ENCODE measurements at places on chromosomes 11 and 22. TPM values are rescaled to one million over a fixed set of nuclear protein-coding genes. Genes with fewer than 3 reads are reported as not detected.

PGR gene
- total RNA-seq: not detected

DNA sequence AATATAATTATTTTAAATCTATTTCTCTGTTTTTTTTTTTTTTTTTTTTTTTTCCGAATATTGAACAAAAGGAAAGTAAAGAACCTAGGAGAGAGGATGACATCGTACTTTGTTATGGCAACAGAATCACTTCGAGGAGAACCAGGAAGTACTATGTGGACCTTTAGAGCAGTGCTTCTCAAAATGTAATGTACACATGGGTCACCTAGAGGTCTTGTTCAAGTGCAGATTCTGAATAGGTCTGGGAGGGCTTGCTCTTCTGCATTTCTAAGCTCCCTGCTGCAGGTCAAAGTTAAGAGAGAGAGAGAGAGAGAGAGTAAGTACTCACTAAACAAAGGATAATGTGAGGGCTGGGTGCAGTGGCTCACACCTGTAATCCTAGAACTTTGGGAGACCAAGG is 419.5 kb upstream of the TENM4 start:
- no peak for DNase-seq
- H3K4me3 ChIP-seq: no peak overlapping the region
- no peak overlapping the region for H3K27ac ChIP-seq
- no peaks in the 10 kb centered on the region for H3K4me1 ChIP-seq

OR6A2 gene
- 0.53 TPM for total RNA-seq

- peak overlapping the region; percentile 69 for H3K27ac ChIP-seq
- no peaks in the 10 kb centered on the region for H3K27me3 ChIP-seq
- DNase-seq: no peak
- no peaks in the 10 kb centered on the region for H3K36me3 ChIP-seq
- peaks cover 14% of the 10 kb centered on the region for H3K4me1 ChIP-seq
Measured at GRCh38 chr11:7436146-7436545, 49.2 kb upstream of the OLFML1 start.

GRCh38 chr11:120330045-120330444 is 4.9 kb downstream of the TLCD5 start:
- H3K36me3 ChIP-seq: no peaks in the 10 kb centered on the region
- H3K27me3 ChIP-seq: peaks cover 47% of the 10 kb centered on the region
- no peak for DNase-seq
- no peak overlapping the region for H3K27ac ChIP-seq
- H3K4me3 ChIP-seq: no peak overlapping the region

DNA sequence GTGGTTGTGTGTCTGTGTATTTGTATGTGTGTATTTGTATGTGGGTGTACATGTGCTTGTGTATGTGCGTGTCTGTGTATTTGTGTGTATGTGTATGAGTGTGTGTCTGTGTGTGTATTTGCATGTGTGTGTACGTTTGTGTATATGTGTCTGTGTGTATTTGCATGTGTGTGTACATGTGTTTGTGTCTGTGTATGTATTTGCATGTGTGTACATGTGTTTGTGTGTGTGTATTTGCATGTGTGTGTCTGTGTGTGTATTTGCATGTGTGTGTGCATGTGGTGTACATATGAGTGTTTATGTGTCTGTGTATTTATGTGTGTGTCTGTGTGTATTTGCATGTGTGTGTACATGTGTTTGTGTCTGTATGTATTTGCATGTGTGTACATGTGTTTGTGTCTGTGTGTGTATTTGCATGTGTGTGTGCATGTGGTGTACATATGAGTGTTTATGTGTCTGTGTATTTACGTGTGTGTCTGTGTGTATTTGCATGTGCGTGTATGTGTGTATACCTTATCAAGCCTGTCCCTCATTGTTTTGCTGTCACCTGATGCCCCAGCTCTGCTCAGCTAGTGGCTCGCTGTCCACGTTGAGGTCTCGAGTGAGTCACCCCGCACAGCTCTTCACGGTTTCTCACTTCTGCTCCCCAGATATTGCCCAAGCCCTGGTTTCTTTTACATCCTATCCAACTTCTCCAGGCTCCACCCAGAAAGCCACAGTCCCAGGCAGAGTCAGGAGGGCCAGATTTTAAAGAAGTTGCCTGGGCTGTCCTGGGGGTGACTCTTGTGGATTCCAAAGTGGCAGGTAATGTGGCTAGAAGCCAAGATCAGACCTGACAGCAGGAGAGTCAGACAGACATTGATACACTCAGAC is 15.2 kb downstream of the MB start:
- no peak overlapping the region for H3K4me3 ChIP-seq
- H3K27me3 ChIP-seq: peaks cover 2% of the 10 kb centered on the region
- no peak for DNase-seq
- no peak overlapping the region for H3K27ac ChIP-seq

DNA sequence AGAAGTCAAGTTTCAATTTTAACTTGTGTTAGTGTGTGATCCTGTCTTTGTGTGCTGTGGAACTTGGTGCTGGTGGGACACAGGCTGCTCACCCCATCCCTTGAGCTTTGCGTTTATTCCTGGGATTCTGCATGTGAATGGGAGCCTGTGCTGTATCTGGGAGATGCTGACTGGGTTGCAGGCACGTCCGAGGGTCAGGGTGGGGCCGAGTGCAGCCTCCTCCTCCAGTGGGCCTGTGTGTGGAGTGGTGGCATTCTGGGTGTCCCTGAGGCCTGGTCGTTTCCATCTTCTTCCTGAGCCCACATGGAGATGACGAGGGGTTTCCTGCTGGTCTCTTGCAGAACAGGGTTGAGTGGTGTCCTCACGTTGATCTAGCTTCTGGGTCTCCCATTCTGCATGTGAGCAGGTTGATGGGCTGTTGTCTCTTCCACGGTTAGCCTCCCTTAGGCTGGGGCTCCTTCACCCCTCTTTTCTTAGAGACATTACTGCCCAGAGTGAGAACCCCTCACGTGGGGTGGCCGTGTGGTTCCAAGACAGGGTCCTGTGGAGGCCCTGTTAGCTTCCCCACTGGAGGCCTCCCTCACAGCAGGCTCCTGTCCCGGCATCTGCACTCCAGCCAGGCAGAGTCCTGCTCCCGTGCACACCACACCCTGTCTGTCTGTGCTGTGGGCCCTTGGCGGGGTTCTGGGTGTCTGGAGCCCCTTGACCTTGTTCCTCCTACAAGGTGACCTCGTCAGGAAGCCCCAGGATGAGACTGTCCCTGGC is 4.9 kb downstream of the PTDSS2 start:
- no peak overlapping the region for H3K4me3 ChIP-seq
- H3K4me1 ChIP-seq: peaks cover 24% of the 10 kb centered on the region
- DNase-seq: no peak
- H3K27me3 ChIP-seq: no peaks in the 10 kb centered on the region

SHISAL1 gene
- not detected for total RNA-seq

- H3K36me3 ChIP-seq: no peaks in the 10 kb centered on the region
- no peak overlapping the region for H3K4me3 ChIP-seq
- H3K4me1 ChIP-seq: peaks cover 23% of the 10 kb centered on the region
- H3K27ac ChIP-seq: peak overlapping the region; percentile 50
Measured at GRCh38 chr22:22928666-22929380, 41.2 kb downstream of the IGLL5 start.

GRCh38 chr11:7671347-7672215 is 1.7 kb downstream of the CYB5R2 start:
- H3K27ac ChIP-seq: no peak overlapping the region
- no peak overlapping the region for H3K4me3 ChIP-seq
- DNase-seq: no peak
- peaks cover 5% of the 10 kb centered on the region for H3K4me1 ChIP-seq

GRCh38 chr22:26542831-26543230 is 30.6 kb upstream of the TFIP11 start:
- no peak for DNase-seq
- peaks cover 23% of the 10 kb centered on the region for H3K36me3 ChIP-seq
- H3K27me3 ChIP-seq: no peaks in the 10 kb centered on the region
- no peak overlapping the region for H3K4me3 ChIP-seq

OR5A1 gene
- total RNA-seq: not detected

LDHAL6A gene
- not detected for total RNA-seq

UPK3A gene
- total RNA-seq: not detected

DNA sequence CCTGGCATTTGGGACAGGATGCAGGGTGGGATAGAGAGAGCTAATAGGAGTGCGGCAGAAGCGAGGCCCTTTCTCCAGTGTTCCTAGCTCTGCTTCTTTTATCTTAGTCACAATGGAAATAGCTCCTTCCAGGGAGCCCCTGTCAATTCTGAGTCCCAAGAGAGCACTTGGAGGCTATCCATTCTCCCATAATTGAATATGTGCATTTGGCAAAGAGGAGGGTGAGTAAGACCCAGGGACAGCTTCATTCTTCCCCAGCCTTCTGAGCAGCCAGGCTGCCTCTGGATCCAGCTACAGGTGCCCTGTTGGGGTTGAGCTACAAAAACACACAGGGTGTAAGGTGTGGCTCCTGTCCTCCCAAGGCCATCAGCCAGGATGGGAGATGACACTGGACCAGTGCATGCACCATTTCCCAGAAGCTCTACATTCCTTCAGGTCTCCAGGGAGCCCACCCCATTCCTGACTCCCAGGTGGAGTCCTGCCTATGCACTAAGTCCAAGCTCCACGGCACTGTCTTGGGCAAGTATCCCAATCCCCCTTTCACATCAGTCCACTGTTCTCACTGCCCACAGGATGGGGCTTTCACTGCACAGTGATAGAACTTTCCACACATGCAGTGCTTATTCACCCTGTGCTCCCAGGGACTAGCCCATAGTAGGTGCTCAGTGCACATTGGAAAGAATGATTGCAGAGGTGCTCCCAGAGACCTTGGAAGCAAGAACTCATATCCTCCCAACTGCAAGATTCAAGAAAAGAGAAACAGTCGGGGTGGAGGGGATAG is 6.2 kb downstream of the MS4A10 start:
- no peaks in the 10 kb centered on the region for H3K36me3 ChIP-seq
- H3K27me3 ChIP-seq: no peaks in the 10 kb centered on the region

SPDYC gene
- not detected for total RNA-seq

GRCh38 chr11:1082346-1082727 is 7.7 kb downstream of the MUC2 start:
- no peak overlapping the region for H3K4me3 ChIP-seq
- no peak for DNase-seq
- H3K27ac ChIP-seq: no peak overlapping the region
- no peaks in the 10 kb centered on the region for H3K36me3 ChIP-seq
- no peaks in the 10 kb centered on the region for H3K4me1 ChIP-seq

- H3K36me3 ChIP-seq: peaks cover 15% of the 10 kb centered on the region
- H3K27me3 ChIP-seq: no peaks in the 10 kb centered on the region
- H3K27ac ChIP-seq: no peak overlapping the region
- DNase-seq: no peak
- H3K4me1 ChIP-seq: no peaks in the 10 kb centered on the region
Measured at GRCh38 chr11:130110339-130111108, 40.8 kb downstream of the APLP2 start.

CDC42EP1 gene
- 1.1 TPM for total RNA-seq

DNA sequence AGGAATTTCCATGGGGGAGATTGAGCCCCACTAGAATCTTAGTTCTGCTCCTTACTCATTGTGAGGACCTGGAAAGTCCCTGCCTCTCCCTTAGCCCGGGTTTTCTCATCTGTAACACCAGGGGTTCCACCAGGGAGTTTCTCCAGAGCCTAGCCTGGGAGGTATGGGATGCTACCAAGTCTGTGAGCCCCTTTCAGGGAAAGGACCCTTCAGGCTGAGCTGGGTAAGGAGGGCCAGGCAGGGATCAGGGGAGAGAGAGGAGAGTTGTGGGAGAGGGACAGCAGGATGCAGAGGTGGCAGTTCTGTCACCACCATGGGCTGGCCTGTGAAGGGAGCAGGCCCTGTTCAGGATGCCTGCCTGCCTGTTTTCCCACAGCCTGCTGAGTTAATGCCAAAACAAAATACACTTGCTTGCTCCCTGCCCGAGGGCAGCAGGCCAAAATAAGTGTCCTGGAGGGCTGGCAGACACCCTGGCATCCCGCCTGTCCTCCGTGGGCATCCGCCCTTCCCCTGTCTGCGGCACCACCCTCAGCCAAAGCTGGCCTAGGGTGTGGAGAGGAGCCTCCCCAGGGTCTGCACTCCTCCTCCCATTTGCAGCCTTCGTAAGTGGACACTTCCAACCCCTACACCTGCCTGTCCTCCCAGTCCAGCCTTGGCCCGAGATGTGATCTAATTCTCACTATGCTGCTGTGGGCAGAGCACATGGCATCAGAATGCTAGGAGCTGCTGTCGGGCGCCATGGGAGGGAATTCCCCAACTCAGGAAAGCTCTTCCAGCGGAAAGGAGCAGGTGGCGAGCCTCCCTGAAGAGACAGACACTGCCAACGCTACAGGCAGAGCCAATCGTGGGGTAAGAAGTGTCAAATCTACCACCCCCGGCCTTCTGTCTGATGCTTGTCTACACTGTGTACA is 5.9 kb upstream of the FCHSD2 start:
- no peak for DNase-seq
- peaks cover 28% of the 10 kb centered on the region for H3K4me1 ChIP-seq
- H3K4me3 ChIP-seq: no peak overlapping the region
- no peaks in the 10 kb centered on the region for H3K27me3 ChIP-seq
- H3K36me3 ChIP-seq: no peaks in the 10 kb centered on the region

PIWIL4 gene
- 0.84 TPM for total RNA-seq

EXPH5 gene
- 1.2 TPM for total RNA-seq

HBE1 gene
- not detected for total RNA-seq

FKBP2 gene
- 36.6 TPM for total RNA-seq

DNA sequence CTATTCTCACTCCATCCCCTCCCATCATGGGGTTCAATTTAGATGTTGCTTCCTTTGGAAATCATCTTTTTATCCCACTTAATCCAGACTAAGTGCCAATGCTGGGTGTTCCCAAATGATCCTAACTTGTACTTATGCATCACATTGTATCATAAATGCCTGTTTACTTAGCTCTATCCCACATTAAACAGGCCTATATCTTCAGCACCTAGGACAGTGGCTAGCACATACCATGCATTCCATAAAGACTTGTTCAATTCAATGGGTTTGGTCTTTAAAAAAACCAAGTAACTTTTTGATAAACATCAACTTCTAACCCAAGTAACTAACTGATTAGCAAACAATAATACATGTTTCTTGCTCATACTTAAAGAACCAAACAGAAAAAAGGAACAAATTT is 40.6 kb downstream of the RSF1 start:
- H3K36me3 ChIP-seq: peaks cover 9% of the 10 kb centered on the region
- no peak overlapping the region for H3K4me3 ChIP-seq
- no peaks in the 10 kb centered on the region for H3K27me3 ChIP-seq
- no peak for DNase-seq
- peaks cover 9% of the 10 kb centered on the region for H3K4me1 ChIP-seq
- H3K27ac ChIP-seq: no peak overlapping the region

DDIAS gene
- 18.2 TPM for total RNA-seq

CDPF1 gene
- total RNA-seq: 7.7 TPM

TSSK2 gene
- total RNA-seq: not detected

GRCh38 chr22:42747701-42748513 is 27.2 kb upstream of the A4GALT start:
- no peak overlapping the region for H3K4me3 ChIP-seq
- no peaks in the 10 kb centered on the region for H3K36me3 ChIP-seq
- no peaks in the 10 kb centered on the region for H3K27me3 ChIP-seq
- no peak overlapping the region for H3K27ac ChIP-seq

BCO2 gene
- total RNA-seq: 1.2 TPM

DNA sequence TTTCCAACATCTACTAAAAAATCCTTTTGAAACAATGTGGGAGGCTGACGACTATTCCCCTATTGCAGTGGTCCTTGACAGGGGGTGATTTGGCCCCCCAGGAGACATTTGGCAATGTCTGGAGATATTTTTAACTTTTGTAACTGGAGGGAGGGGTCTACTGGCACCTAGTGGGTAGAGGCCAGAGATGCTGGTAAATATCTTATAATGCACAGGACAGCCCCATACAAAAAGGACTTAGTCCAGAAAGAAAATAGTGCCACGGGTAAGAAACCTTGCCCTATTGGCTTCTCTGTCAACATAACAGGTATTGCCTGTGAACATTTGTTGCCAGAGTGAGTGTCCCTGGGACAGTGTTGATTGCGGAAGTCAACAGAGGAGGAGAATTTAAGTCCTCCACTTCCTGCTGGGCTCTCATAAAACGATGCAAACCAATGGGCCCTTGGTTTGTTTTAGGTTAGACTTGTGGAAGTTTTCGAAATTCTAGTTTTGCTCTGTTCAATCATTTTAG is 101.6 kb downstream of the MAML2 start:
- no peak overlapping the region for H3K4me3 ChIP-seq
- no peak for DNase-seq
- H3K27me3 ChIP-seq: no peaks in the 10 kb centered on the region
- H3K36me3 ChIP-seq: no peaks in the 10 kb centered on the region

Data from activated T-helper 2 cell treated with anti-CD3 and anti-CD28 coated beads, Interferon-gamma antibody, Interleukin-2, Interleukin-4, amounts not matched to agents 10 μg/mL and 5 μg/mL and 100 μg/mL, durations not matched to agents 14 hours and 24 hours and 36 hours (primary cell).